Activated T-helper 1 cell treated with anti-CD3 and anti-CD28 coated beads, Interleukin-2, amount 50 U/mL, for 16 hours (primary cell): ENCODE measurements at places on chromosomes 12 and 14.

- DNase-seq, result no peak
Observed at GRCh38 chr14:59331217-59331616, 134.0 kb downstream of the GPR135 start.

- DNase-seq, result no peak
Observed at GRCh38 chr12:132173135-132174014, 29.1 kb downstream of the NOC4L start.

DNA sequence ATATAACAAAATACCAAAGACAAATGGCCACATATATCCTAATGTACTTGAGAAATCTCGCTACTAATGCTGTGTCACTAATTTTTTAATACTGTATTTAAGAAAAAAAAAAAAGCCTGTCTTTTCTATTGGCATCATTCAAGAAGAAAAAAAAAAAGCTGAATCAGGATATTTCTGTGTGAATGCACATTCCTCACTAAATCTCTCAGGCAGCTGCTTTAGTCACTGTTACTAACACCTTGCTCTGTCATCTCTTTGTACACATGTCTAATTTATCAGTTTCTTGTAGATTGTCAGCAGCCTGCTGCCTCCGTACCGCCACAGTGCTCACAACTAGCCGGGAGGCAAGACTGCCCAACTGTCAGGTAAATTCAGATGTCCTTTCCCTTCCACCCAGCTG is 32.0 kb upstream of the FGD4 start:
- no peak for DNase-seq

DNA sequence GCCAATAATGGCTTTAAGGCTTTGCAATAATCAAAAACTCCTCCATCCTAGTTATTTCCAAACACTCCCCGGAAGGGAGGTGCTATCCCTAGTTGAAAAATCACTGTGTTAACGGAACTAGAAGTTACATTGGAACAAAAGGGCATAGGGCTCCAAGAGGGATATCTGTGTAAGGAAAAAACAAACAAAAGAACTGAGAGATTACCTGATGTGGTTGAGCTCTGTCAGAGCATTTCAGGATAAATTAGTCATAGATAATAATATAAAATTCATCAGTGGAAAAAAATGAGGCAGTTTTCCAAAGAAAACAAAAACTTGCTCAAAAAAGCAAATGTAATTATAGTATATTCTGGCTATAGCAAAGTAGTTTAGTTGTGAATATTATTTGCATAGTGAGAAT is 27.4 kb upstream of the PAPLN start:
- DNase-seq, result no peak

GRCh38 chr12:47838286-47838931 is 18.7 kb upstream of the HDAC7 start:
- no peak for DNase-seq

DNA sequence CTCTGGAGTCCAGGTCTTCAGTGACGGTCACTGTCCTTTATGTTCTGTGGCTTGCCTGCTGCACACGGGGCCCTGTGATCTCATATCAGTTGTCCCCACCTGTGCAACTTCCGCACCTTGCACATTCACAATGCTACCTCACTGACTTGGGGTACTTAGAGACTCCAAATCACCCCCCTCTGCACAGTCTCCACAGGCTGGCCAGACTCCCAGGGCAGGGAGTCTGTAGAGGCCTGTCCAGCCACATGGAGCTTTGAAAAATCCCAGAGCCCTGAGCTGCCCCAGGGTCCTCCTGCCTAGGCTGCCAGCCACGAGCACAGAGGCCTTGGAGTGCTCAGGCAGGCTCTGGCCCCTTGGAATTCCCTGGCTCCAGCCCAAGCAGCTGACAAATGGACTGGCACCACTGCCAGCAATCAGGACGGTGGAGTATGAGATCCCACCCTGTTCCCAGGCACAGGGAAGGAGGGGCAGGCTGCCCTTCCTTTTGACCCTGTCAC is 26.4 kb downstream of the CMKLR1 start:
- DNase-seq, result no peak

- DNase-seq, result no peak
Observed at GRCh38 chr12:27894309-27894708, 78.2 kb downstream of the PTHLH start.

DNA sequence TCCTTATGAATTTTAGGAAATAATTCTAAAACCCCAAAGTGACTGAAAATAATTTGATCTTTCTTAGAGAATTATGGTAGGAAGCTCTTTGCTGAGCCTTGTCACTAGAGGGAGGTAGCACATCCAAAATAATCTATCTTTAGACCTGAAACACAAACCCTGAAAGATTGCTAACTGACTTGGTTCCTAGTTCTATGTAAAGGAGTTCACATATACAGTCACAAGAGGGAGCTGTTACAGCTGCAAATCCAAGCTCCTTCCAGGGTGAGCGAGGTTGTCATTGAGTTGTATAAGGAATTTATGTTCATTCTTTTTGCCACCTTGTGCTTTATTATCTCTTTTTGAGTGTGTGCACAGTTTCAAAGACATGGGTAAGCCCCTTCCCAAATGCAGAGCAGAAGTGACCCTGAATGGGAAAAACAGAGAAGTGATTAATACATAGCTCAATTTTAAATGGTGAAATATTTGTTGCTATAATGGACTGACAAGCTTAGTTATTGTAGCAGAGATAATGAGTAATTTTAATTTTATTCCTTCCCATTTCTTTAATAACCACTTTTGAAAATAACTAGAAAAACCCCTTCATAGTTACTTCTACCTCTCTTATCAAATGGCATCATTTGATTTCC is 387.9 kb downstream of the DAD1 start:
- DNase-seq, result no peak

GRCh38 chr12:116339062-116339461 is 61.6 kb upstream of the MED13L start:
- no peak for DNase-seq

GRCh38 chr12:66708704-66709456 is 30.0 kb upstream of the GRIP1 start:
- no peak for DNase-seq

DNA sequence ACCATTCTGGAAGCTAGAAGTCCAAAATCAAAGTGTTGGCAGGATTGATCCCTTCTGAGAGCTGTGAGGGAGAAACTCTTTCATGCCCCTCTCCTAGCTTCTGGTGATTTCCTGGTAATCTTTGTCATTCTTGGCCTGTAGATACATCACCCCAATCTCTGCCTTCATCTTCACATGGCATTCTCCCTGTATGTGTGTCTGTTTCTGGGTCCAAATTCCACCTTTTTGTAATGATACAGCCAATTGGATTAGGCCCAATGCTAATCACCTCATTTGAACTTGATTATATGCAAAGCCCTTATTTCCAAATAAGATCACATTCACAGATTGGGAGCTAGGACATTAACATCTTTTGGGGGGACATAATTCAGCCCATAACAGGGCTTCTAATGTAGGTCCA is 76.9 kb upstream of the MBIP start:
- no peak for DNase-seq

- no peak for DNase-seq
Observed at GRCh38 chr12:75478116-75478794, 2.3 kb upstream of the GLIPR1 start.

- no peak for DNase-seq
Observed at GRCh38 chr14:93245764-93246420, 38.8 kb downstream of the UBR7 start.

DNA sequence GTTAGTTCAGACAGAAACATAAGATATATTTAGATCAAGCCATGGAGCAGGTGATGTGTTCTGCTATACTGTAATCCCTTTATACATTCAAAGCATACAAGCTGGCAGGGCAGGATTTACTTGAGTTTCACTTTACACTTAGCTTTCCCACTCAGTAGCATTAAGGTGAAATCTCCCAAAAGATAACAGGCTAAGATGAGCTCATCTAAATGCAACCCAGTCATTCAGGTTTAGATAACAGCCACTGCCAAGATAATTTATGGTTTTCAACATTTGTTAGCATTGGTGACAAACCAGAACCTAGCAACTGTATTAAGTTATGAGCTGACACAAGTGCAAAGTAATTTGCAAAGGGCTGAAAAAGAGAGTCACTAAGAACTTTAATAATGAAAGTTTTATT is 925.1 kb upstream of the ATXN7L3B start:
- DNase-seq, result no peak

- DNase-seq, result no peak
Observed at GRCh38 chr14:91470216-91470615, 39.9 kb downstream of the PPP4R3A start.
